ENCODE measurements at places on chromosomes 11 and 22.

GRCh38 chr11:60005360-60005759 lies 11.6 kb upstream of the OOSP4B start:
- DNase-seq = no peak

DNA sequence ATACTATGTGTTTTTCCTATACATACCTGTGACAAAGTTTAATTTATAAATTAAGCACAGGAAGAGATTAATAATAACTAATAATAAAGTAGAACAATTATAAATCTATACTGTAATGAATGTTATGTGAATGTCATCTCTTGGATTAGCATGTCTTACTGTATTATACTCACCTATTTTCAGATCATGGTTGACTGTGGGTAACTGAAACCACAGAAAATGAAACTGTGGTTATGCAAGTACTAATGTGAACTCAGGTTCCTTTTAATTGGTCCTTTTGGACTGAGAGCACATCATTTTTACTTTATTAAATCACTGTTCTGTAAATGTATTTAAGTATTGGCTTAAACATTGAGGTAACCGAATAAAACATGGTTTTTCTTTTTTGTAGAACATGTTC lies 108.8 kb downstream of the PPP6R3 start:
- DNase-seq = no peak

- DNase-seq = no peak
Observed at GRCh38 chr22:28477556-28477955, 202.1 kb downstream of the TTC28 start.

DNA sequence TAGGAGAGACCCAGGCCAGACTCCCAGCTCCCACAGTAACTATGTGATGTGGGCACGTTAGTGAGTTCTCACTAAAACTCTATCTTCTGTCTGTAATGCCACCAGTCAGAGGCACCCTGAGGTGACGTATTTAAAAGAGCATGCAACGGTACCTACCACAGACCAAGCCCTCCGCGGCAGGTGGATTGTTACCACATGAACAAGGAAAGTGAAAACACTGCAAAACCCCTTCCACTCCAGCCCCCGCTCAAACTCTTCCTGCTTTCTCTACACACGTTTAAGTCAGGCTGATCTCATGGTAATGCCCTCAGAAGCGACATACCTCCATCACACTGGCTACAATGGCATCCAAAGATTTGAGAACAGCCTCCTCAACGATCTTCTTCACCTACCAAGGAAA lies 36.7 kb downstream of the SERPIND1 start:
- no peak for DNase-seq

- no peak for DNase-seq
Observed at GRCh38 chr11:81870066-81870412, 863.6 kb downstream of the FAM181B start.

GRCh38 chr22:25878933-25879332 lies 136.9 kb downstream of the MYO18B start:
- no peak for DNase-seq
